ENCODE measurements at places on chromosomes 6 and 20.

GRCh38 chr6:158856261-158856660 lies 37.1 kb upstream of the EZR start:
- DNase-seq: no peak

DNA sequence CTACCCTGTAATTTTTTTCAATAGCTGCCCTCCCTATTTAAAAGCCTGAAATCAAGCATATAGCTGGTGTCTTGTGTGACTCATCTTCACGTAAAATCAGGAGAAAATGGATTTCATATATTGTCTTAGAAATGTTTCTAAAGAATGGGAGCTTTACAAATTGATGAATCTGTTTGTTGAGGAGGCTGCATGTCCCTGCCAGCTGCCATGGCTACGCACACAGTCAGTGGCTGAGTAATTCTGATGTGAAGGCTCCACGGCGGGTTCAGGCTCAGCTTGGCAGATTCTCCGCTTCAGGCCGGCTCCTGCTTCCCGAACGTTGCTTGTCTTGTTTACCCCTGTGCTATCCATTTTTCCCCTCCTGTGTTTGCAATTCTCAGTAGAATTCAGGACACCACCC lies 82.8 kb downstream of the CCDC170 start:
- DNase-seq: no peak

GRCh38 chr20:37954626-37955025 lies 51.7 kb downstream of the VSTM2L start:
- no peak for DNase-seq

- no peak for DNase-seq
Measured at GRCh38 chr20:25344634-25345033, 46.0 kb downstream of the ABHD12 start.

- DNase-seq: no peak
Measured at GRCh38 chr20:45892049-45892825, 1.1 kb downstream of the CTSA start.

DNA sequence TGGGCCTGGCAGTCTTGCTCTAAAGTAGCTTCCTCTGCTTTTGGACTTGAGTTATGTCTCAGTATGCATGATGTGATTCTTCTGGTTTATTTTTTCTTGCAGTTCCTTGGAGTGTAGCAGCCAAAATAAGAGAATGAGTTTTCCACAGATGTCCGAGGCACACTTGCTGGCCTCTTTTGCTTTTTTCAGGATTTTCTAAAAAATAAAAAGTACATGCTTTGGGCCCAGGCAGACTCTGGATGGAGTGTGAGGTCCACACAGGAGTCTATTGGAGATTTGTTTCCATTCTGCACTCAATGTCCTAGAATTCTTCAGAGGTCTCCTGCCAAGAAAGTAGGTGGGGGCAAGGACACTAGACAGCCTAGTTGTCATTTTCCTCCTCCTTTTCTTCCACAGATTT lies 477.6 kb downstream of the EPM2A start:
- DNase-seq: no peak

- DNase-seq: no peak
Measured at GRCh38 chr20:61756966-61757677, 308.6 kb downstream of the TAF4 start.

DNA sequence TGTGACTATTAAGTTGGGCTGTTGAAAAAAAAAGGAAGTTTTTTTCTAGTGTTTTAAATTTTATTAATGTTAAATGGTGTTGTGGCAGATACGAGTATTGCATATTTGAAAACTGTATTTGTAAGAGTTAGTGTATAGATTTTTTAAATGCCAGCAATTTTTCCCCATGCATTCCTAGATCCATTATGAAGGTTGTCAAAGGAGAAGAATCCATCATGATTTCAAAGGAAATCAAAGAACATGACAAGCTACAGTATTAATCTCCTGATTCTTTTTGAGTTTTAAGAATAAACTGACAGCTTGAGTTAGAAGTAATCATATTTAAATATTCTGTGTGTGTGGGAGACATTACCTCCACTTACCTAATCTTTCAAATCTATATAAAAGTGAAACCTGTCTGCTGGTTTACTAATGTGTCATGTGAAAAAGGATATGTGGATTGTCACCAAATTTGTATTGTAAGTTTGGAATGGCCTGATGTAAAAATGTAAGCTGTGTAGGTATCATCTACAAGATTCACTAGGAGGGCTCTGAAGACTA lies 111.0 kb upstream of the HS3ST5 start:
- no peak for DNase-seq

DNA sequence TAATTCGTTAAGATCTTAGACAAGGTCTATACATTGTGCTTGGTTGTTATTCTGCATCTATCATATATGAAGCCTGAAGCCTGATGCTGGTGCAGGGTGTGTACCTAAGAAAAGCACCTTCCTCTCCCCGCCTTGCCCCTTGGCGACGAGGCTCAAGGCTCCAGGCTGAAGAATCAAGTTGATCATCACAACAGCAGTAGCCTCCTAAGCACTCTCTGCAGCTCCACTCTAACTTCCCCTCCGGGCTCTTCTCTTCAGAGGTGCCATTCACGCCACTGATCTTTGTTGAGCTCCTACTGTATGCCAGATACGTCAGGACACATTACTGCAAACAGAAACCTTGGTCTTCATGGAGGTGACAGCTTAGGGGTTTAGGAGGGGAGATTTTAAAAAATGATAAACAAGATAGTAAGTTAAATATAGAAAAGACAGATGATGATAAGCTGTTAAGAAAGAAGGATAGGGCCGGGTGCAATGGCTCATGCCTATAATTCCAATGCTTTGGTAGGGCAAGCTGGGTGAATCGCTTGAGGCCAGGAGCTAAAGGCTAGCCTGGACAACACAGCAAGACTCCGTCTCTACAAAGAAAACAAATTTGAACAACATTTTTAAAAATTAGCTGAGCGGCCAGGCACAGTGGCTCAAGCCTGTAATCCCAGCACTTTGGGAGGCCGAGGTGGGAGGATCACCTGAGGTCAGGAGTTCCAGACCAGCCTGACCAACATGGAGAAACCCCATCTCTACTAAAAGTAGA lies 38.4 kb upstream of the ZNF217 start:
- no peak for DNase-seq
